GM23338 (cell line): ENCODE measurements at places on chromosomes 7 and 10. TPM values are rescaled to one million over a fixed set of nuclear protein-coding genes. Genes with fewer than 3 reads are reported as not detected.

The TACC2 gene
- total RNA-seq: 24.2 and 35.9 TPM in 2 replicates

The SGCE gene
- 46.1 and 52.1 TPM in 2 replicates for total RNA-seq

The PON3 gene
- total RNA-seq: 1.6 and 2.5 TPM in 2 replicates

The NRCAM gene
- total RNA-seq: 3.5 and 6.8 TPM in 2 replicates

The AQP1 gene
- total RNA-seq: 0.28 TPM in 1 of 2 replicates, not detected in the other

The RBP3 gene
- total RNA-seq: not detected in 2 replicates

The RNF32 gene
- 0.56 TPM in 1 of 2 replicates, not detected in the other for total RNA-seq

DNA sequence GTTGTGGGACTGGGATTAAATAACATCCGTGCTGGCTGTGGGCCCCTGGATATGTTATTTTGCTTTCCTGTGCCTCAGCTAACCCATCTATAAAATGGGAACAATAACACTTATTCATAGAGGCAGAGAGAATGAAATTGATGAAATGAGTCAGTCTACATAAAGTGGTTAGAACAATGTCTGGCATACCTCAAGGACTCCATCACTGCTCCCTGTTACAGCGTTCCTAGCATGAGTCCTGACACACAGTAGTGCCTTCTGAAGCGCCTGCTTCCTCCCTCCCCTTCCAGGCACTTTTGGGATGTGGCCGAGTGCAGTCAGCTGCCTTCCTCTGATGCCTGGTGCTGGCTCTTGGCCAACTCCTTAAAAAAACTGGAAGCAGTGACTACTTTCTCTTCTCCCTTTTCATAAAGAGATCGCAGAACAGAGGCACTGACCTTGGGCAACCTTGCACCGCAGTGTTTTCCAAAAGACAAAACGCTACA is 108.4 kb upstream of the ZMIZ1 start:
- no peak for DNase-seq

DNA sequence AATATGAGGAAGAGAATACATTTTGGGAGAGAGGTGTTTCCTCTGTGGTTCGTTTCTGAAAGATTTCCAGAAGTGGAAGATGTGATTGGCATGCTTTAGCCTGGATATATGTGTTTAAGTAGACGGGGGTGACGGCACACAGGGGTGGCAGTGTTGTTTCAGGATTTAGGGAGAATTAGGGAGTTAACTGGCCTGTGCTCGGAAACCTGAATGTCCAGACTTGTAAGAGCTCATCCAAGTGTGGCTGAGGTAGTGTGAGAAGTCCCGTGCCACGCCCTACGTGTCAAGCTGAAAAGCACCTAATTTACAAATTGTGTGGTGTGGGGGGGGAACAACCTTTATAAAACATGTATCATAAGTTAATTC is 1.1 kb downstream of the RALA start:
- DNase-seq: no peak

DNA sequence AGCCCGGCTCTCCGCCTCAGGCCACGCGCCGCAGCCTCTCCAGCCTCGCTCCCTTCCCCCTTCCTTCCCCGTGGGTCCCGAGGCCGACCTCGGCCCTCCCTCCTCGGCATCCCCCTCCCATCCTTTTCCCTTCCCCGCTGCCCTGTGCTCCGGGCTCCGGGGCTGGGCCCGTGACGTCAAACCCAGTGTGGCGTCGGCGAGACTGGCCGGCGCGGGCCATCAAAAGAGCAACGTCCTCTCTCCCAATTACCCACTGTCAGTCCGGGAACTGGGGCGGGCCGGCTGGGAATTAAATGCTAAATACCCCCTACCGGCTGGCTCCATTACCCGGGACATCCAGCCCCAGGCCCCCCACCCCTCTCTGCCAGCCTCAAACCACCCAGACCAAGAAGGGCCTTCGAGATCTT is 2.6 kb upstream of the GATA3 start:
- peak; percentile 78 for DNase-seq

DNA sequence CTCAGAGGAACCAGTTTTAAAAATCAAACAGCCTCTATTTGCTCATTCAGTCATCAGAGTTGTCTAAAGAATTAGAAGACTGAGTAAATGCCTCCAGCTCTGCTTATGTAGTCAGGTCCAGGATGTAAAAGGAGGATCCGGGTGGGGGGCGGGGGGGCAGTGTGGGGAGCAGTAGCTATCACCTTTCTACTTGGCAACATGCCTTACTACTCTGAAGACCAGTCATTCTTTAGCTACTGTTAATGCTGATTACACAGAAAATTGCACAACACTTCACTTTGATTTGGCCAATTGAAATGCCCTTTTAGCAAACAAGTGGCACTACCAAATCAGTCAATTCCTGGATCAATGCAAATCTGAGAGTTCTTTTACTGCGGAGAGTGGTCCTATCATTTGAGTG is 164.2 kb downstream of the NXPH1 start:
- DNase-seq: no peak

DNA sequence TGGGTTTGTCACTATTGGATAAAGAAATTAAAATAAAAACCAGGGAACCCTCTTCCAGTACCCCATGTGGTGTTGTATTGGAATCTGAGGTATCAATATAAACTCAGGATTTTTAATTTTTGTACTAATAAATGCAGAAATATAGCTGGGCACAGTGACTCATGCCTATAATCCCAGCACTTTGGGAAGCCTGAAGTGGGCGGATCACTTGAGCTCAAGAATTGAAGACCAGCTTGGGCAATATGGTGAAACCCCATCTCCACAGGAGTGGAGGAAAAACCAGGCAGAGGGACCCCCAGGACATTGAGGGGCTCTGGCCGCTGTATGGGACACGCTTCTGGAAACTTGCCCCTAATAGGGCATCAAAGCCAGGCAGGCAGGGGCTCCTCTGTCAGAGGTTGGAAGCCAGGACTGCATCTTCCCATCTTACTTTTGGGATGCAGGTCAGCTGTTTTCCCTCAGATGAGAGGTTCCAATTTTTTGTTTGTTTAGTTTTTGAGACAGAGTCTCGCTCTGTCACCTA is 11.1 kb downstream of the ADIRF start:
- DNase-seq: no peak

GRCh38 chr7:14209896-14210484 is 220.5 kb upstream of the ETV1 start:
- DNase-seq: no peak

GRCh38 chr10:126872768-126873167 is 32.5 kb upstream of the DOCK1 start:
- peak; percentile 25 for DNase-seq

GRCh38 chr10:110207011-110207804 is at the start of gene MXI1:
Gene MXI1, plus strand, starts transcription at chr10:110207605. Its CDS starts 204 bp downstream, at chr10:110207809.
- peak; percentile 90 for DNase-seq

DNA sequence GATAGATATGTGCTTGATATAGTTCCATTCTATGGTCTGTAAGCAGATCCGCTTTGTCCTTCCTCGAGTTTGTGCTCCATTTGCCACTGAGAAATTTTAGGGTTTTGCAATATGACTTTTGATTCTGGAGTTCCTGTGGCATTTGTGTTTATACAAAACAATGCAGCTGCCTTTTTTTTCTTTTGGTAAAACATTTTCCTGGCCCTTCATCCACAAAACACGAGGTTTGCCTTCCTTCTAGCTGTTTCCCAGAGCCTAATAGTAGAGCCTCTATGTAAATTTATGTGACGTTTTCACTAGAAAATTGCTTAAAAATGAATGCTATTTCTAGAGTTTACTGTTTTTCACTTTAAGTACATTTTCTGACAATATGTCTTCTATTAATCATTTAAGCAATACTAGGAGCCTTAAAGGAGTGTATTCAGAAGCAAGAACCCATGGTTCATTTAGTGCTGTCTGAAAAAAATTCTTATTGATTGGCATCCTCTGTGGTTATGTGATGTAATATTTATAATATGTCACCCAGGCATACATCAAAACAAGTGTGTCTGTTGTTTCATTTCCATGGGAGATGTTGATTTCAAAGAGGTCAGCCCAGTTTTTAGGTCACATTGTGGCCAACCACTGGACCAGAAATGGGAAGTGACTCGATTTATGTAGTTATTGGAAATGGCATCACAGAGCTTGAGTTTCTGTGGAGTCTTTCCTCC is 618.3 kb downstream of the LRMDA start:
- DNase-seq: no peak

GRCh38 chr7:11328309-11328708 is 354.6 kb downstream of the PHF14 start:
- peak; percentile 20 for DNase-seq

DNA sequence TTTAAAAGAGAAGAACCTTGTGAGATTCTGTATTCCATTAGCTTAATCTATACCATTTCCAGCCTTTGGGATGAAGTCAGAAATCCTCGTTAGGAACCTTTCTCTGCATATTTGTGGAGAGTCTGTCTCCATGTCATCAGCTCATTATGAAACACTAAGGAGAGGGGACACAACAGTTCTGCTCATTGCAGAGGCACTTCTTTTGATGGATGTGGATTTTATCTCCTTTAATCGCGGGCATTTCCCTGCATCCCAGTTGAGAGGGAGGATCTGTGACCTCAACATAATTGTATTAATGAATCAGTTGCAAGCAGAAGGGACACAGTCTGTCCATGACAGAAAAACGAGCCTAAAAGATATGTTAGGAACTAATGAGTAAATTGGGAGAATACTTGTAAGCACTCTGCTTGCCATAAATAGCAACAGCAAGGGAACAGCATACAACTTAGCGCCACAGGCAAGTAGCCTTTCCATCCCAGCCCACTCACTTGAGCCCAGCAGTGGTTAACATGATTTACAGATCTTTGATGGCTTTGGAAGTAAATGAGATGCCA is 37.9 kb downstream of the SORCS1 start:
- DNase-seq: no peak

DNA sequence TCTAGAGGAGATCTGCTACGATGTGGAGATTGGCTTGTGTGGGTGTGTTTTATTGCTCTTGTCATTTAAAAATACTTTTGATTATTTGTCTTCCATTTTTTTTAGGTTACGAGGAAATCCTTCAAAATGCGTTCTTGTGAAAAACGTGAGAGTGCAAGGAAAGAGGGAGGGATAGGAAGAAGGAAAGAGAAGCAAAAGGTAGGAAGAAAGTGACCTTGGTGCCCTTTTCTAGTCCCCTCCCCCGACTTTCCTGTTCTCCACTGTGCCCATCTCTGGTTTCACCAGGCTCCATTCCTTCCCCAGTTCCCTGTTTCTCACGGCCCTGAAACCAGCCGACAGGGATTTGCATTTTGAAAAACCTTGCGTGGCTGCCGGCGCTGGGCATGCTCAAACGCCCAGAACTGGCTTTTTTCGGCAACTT is 506 bp upstream of the GNAI1 start:
- DNase-seq: peak; percentile 76

GRCh38 chr10:86830043-86830591 is 73.7 kb downstream of the BMPR1A start:
- peak; percentile 59 for DNase-seq

DNA sequence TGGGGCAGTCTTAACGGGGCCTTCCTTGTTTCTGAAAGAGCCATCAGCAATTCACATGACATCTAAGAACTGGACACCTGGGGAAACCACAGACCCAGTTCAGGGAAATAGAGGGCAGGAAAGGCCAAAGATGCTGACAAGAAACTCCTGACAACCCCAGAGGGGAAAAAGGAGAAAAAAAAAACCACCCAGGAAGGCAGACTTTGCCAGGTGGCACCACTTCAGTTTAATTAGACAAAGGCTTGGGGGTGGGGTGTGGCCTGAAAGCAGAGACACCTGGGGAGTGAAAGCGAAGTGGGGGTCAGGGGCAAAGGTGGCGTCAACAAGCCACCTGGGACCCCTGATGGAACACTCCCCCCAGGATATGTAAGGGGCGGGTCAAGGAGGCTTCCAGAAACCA is 53.6 kb downstream of the RAB11FIP2 start:
- DNase-seq: peak; percentile 16

DNA sequence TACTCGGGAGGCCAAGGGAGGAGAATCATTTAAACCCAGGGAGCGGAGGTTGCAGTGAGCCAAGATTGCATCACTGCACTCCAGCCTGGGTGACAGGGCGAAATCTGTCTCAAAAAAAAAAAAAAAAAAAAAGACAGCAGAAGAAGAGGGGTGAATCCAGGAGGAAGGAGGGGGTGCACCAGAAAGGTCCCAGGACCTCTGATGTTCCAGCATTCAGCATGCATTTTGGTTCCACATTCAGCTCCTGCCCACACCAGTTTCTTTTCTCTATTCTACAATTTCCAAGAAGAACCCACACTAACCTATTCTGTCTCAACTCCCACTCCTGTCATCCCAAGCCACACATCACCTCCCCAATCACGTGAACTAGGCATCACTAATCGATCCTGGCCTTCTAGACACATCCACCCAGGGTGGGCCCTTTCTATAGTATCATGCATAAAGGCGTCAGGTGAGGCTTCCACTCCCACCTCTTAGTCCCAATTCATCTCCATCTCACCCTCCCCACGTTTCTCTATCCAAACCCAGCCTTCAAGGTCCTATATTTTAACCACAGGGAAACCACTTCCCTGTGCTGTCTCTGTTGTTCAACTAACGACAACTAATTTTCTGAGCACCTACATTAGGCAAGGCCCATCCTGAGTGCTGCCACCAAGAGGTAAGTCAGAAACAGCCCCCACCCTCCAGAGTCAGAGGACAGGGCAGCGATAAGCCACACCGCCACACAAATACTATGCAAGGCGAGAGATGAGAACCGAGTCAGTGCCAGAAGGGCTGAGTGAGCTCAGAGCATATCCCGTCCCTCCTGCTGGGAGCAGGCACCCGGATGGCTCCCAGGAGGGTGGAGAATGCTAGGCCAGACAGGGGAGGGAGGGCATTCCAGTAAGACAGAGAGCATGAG is 2.2 kb downstream of the ANXA11 start:
- peak; percentile 65 for DNase-seq
